ENCODE measurements at places on chromosomes 5 and 9.

DNA sequence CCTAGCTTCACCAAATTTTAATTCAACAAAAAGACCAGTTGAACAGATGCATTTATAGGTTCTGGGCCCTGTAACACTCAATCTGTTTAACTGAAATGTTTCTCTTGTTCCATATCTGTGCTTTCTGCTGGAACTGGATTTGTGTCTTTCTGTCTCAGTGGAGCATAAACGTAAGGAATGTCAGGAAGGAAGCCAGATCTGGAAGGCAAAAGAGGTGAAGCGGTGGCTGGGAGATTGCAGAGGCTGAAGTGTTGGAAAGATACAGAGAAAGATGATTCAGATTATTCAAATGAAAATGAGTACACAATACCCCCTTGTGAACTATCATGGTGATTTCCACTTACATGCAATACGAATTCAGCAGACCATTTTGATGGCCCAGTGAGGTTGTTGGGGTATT lies 406.8 kb downstream of the BRINP1 start:
- no peak for DNase-seq

GRCh38 chr5:2714026-2714425 lies 37.5 kb downstream of the IRX2 start:
- no peak for DNase-seq

GRCh38 chr9:97243606-97244005 lies 63.9 kb upstream of the CCDC180 start:
- DNase-seq: no peak

DNA sequence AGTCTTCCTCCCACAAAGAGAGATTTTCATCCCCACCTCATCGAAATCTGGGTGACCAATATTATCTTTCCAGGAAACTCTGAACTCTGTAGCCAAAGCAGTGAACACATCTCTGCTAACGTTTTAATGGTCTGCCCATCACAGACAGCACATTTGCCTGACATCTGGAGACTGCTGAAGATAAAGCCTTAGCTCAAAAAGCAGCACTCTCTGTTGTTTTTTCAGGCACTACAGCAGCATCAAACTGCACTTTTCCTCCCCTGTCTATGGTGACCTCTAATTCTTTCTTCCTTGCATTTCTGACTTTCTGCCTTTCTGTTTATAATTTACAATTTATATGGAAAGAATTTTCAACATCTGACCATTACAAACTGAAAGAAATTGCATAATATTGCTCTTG lies 66.8 kb downstream of the RAB3C start:
- DNase-seq: no peak

- DNase-seq: no peak
Measured at GRCh38 chr9:74846766-74847165, 41.0 kb downstream of the TRPM6 start.

DNA sequence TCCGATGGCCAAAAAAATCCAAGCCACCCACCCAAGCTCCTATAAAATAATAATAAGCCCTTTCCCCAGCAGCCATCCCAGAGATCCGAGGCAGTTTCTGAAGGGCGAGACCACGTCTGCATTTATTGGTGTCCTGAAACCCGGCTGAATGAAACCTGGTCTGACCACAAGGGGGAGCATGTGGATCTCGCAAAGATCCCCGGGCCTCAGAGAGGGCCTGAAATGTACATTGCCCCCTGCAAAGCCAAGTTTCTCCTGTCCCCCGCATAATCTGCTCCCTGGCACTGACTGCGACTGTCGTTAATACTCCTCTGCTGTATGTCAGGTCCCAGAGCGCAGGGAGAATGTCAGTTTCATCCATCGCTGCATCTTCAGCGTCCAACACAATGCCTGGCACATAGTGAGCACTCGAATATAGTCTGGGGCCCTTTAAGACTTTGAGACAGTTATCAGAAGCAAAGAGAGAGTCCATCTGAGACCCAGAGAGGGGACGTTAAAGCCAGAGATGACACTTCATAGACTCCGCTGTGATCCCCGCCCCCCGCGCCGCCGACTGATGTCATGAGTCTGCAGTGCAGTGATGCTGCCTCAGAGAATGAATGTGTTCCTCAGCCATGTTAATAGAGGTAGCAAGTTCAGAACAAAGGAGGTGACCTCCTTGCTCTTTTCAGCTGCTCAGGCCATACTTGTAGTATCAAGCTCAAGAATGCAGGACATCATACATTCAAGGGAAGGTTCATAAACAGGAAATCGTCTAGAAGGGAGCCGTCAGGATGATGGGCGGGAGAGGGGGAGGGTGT lies 74.5 kb upstream of the BARHL1 start:
- peak; percentile 19 for DNase-seq

DNA sequence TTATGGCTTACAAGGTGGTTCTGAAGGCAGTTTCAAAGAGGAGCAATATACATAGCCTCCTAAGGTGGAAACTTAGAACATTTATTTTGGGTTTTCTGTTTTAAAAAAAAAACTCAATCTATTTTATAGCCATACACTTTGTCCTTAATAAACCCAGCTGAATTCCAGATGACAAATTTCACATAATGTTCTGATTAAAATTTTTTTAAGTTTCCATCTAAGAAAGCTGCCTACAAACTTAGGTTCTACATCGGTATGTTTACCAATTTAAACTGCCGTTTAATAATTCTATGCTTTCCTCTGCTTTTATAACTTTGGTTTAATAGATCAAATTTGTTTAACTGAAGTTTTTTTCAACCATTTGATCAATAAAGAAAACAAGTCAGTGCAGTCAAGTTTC lies 12.5 kb downstream of the NR3C1 start:
- no peak for DNase-seq

DNA sequence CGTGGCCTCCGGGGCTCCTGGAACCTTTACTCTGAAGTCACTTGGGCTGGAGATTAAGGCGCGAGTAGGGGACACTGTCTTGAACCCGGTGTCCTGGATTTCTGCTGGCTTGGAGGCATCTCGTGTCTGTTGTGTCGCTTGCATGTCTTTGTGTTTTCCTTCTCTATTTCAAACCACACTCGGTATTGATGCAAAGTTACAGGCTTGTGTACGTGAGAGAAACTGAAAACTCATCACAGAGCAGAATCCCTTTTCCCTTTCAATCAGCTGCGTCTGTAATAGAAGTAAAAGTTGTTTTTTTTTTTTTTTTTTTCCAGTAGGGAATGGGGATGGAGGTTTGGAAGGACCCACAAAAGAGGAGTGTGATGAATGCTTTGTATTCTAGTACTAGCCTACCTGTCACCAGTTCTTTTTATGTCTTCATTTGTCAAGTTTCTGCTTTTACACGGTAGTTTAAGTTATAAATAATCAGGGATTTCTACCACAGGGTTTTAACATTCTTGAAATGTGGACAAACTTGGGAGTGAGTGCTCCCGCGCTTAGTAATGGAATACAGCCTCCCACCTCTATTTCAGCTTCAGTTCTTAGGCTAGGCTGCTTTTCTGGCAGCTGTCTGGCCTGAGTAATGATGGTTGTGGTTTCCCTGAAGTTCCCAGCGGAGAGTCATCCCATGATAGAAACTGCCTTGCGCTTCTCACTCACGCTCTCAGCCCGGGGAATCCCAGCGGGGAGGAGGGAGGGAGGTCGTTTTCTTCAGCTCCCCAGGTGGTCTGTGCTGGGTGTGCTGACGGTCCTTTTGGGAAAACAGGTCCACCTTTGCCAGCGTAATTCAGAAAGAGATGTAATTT lies 763 bp downstream of the TJP2 start:
- DNase-seq: no peak

- no peak for DNase-seq
Measured at GRCh38 chr5:38445374-38446028, 110.9 kb downstream of the LIFR start.

GRCh38 chr9:93592008-93592642 lies 15.7 kb downstream of the PHF2 start:
- no peak for DNase-seq

DNA sequence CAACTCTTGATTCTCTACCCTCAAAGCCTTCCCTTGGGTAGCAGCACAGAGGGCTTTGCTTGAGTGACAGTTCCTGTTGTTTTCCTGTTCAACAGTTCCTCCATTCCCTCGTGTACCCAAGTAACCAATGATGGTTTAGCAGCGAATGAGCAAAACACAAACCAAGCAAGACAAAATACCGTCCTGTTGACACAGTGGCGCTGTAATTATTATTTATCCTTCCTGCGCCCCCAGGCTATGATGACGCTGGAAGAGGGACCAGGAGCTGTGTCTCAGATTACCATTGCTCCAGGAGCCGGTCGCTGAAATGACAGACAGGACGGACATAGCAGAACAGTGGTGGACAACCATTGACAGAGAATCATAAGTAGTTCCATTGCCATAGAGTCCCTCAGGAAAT lies 154.8 kb downstream of the GADD45G start:
- DNase-seq: no peak

DNA sequence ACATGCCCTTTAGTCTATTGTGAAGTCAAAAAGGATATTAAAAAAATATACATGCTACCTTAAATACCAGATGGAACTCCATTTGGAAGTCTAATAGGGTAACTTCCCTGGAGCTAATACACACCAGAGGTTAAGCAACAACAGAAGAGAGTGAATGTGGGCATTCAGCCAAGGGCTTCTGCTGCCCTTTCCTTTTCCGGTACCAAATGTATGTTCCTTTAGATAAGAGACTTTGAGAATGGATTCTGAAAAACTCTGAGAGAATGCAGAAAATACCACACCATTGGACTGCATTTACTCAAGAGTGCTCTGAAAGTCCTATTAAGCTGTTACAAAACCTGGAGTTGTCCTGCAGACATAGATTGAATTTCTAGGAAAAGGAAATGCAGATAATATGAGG lies 23.8 kb upstream of the TRPM3 start:
- no peak for DNase-seq

GRCh38 chr5:43691893-43692292 lies 88.9 kb downstream of the NNT start:
- DNase-seq: no peak

GRCh38 chr5:172999372-172999973 lies 15.9 kb downstream of the ATP6V0E1 start:
- DNase-seq: no peak

DNA sequence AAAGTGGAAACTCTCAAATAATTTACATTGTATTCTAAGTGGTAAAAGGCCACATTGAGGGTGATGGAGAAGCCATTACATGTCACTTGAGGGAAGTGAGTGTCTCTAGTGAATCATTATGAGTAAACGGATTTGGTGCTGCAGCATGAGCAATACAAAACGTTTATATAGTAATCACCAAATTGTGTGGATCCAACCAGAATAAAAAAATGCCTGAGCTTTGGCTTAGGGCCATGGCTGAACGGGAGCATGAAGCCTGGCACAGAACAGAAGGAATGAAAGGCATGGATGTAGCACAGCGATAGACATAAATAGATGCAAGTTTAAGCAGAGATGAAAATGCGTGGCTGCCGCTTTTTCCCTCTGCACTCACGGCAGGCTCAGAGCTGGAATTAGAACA lies 58.3 kb downstream of the PTTG1 start:
- DNase-seq: no peak

DNA sequence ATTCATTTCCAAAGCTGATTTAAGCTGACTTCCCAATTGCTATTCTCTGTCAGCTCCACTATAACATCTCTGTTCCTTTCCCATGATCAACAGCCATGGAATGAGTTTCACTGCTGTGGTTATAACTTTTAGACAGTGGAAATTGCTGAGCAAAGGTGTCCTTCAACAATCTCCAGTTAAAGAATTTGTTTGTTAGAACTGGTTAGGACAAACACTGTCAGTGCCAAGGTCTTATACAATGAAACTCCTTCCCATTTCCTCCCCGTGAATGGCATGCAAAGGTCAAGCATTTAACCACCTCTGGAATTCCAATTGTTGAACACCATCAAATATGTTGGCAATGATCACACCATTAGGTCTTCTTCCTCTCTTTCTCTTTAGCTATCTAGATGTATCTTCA lies 45.7 kb upstream of the GHR start:
- no peak for DNase-seq

DNA sequence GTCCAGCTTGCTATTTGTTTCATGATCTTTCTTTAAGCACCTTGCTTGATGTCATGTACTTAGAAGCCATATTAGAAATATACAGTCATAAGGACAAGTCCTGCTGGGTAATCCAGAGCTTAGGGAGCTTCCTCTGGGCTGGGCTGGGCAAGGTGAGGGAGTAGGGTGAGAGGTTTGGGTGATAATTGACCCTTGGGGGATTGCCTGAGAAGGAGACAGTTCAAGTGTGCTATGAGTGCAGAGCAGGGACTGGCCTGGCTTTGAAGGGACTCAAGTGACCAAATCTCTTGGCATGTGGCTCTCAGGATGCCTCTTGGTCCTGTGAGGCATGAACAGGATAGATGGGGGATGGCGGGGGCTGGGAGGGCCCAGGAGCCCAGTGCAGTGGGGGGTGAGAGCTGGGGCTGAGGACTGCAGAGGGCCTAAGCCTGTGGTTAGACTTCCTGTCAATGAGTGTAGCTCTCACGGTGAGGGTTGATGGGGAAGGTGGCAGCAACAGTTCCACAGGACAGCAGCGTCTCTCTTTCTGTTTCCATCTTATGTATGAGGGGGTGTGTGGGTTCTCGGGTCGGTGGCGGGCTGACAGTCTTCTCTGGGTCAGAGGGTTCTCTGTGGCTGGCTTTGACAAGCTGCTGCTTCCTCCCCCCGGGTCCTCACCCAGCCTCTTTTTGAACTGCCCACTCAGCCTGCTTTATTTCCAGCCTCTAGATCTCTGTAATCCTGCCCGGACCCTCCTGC lies 53.5 kb downstream of the RGS3 start:
- DNase-seq: no peak

- no peak for DNase-seq
Measured at GRCh38 chr5:174947548-174947947, 223.2 kb downstream of the MSX2 start.

GRCh38 chr5:35393901-35394300 lies 163.6 kb upstream of the PRLR start:
- DNase-seq: no peak

DNA sequence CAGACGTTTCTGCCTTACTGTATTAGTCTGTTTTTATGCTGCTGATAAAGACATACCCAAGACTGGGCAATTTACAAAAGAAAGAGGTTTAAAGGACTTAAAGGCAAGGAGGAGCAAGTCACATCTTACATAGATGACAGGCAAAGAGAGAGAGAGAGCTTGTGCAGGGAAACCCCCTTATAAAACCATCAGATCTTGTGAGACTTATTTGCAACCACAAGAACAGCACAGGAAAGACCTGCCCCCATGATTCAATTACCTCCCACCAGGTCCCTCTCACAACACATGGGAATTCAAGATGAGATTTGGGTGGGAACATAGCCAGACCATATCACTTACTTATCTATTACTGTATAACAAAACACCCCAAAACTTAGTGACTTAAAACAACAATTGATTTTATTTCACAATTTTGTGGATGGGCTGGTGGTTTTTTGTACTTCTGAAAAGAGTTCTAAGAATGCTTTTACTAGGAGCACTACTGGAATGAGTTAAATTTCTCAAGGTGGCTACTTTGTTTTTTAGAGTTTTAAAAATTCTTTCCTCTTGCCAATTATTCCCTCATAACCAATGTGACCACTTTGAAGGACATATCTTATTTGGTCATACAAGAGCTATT lies 10.3 kb downstream of the RUSC2 start:
- no peak for DNase-seq

GRCh38 chr5:124685404-124685930 lies 61.0 kb downstream of the ZNF608 start:
- no peak for DNase-seq

GRCh38 chr9:89606049-89606623 lies 1.3 kb downstream of the GADD45G start:
- no peak for DNase-seq
